Stimulated activated CD4-positive, alpha-beta T cell treated with anti-CD3 and anti-CD28 coated beads, TNF-alpha, amount 100 ng/mL, for 1 hour (primary cell): ENCODE measurements at places on chromosomes 3 and 15.
A peak's percentile ranks its signal among the peaks of the same experiment; 100 is the strongest.

- peak; percentile 90 for DNase-seq
These were observed at the start of gene SEC22C for GRCh38 chr3:42581709-42582473. SEC22C (minus strand) TSS chr3:42581967; CDS start chr3:42569046, 12,921 bp downstream.

- DNase-seq, result no peak
These were observed 547.3 kb upstream of the GBE1 start for GRCh38 chr3:82308755-82309154.

DNA sequence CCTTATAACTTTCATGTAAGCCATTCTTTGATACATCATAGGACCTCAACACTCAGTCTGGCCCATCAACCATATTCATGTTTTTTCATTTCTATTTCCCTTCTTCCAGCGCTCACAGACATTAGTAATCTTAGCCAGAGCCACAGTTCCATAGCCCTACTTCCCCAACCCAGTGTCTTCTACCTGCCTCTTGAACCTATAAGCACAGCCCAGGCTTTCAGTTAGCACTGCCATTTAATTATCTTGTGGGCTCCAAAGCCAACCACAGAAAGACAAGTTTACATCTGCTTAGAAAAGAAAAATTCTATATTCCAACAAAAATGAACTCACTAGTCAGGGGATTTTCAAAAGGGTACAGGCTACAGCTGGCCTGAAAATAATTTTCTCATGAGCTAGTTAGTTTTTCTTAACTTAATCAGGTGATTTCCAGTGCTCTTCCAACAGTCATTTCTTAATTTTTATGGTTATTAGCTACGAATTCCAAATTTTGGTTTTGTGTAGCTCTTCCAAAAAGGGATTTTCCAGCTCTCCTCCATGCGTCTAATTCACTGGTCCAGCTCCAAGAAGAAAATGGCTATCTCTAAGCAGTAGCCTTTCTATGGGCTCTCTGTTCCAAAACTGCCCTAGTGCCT, 13.7 kb downstream of the CD200 start:
- DNase-seq, result no peak

- DNase-seq, result no peak
These were observed 854 bp upstream of the COL8A1 start for GRCh38 chr3:99637368-99638111.

GRCh38 chr15:39419651-39420050, 161.2 kb upstream of the THBS1 start:
- no peak for DNase-seq

DNA sequence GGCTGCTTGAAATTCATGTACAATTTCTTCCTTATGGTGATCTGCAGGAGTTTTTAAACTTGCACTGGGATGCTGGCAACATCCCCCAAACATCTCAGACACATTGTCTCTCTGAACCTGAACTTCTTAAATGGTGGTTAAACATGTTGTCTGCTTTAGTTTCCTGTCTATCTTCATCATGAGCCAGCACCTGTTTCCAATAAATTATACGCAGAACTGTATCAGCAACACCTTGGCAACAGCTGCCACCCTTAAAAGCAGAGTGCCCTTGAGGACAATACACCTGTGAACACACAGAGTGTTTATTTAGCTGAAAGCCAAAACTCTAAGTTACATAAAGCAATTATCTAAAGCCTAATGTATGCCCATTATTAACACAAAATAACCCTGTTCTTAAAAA, 242.9 kb downstream of the WNT5A start:
- no peak for DNase-seq

DNA sequence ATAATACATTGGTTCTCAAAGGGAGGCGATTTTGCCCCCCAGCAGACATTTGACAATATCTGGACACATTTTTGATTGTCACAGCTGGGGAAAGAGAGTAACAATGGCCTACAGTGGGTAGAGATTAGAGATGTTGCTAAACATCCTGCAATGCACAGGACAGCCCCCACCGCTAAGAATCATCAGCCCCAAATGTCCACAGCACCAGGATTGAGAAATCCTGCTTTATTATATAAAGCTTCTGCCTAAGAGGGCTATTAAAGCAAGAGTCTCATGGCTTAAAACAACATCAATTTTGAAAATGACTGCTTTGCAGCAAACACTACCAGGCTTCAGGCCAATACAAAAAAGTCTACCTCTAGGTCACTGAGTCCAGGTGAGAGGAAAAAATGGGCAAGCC, 68.2 kb downstream of the NTRK3 start:
- no peak for DNase-seq

- DNase-seq, result no peak
These were observed 41.6 kb upstream of the DUT start for GRCh38 chr15:48289628-48290027.

DNA sequence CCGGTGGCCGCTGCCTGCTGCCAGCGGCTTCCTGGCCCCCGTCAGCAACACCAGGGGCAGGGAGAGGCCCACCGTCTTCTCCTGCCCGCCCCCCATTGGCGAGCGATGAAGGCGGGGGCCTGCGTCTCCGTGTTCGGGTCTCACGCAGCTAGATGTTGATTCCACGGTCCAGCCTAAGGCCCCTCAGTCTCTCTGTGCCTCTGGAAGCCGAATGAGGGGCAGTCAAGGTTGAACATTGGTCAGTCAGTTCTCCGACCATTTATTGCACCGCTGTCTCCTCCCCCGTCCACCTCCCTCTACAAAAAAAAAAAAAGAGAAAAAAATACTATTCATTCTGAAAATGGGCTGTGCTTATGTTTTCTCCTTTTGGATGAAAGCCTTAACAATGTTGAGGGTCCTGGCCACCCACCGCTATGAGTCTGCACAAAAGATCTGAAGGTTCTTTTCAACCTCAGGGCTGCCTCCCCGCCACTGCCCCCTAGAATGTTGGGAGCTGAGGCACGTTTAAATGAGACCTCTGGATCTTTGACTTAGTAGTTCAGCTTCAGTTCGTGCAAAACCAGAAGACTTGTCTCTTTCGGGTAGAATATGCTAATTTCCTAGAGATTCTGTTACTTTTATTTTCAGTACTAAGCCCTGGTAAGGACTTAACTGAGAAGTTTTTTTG, 736 bp downstream of the IREB2 start:
- no peak for DNase-seq

GRCh38 chr3:185739264-185739701, 85.6 kb downstream of the IGF2BP2 start:
- no peak for DNase-seq

DNA sequence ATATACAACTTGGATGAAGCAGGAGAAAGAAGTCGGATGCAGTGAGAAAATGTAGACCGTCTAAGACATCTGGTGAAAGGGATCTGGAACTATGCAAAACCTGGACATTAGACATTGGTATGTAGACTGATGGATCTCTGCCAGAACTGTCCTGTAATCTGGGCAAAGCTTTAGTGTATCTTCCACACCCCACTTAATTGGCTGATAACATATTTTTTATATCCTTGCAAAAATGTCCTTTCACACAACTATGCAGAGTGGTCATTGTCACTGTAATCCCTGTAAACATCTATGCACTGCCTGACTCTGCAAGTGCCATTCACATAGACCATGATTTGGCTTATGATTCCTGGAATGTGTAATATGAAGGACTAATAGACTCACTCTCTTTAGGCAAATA, 163.1 kb downstream of the TUSC7 start:
- no peak for DNase-seq

DNA sequence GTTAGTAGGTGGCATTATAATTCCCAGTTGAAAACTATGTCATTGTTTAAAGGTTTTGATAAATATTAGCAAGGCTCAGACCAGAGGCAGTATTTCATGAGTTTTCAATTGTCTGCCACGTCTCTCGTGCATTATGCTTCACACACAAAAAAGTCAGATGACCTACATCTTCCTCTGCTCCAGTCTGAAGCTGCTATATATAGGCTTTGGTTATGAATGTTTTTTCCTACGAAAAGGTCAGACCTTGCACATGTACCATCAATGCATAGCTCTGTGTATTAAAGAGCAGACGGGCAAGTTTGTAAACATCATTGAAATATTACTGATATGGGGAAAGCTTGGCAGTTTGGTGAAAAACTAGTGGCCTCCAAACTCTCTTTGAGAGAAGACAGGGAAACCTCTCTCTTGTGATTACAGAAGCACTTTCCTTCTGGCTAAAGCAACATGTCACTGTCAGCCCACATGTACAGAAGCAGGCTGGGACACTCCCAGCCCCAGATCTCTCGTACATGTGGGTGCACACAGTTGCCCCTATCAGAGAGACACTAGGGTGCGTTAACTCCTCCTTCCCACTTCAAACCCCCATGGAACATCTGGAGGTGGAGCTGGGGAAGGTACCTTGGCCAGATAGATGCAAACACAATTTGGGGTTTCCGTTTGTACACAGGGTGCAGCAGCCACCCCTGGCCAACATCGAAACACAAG, 184.0 kb upstream of the BCL6 start:
- no peak for DNase-seq

DNA sequence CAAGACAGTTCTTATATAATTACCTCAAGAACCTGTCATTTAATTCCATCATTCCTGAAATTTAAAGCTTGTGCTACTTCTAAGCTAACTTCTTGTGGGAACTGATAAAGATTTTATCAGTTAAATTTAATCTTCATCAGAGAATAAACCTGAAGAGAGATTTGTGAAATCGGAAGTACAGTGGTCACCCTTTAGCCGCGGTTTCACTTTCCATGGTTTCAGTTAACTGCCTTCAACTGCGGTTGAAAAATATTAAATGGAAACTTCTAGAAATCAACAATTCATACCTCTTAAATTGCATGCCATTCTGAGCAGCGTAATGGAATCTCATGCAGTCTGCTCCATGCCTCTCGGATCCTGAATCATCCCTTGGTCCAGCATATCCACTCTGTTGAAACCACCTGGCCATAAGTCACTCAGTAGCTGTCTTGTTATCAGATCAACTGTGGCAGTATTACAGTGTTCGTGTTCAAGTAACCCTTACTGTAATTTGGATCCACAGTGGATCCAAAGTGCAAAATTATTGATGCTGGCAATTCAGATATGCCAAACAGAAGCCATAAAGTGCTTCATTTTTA, 626.1 kb downstream of the CADM2 start:
- DNase-seq, result no peak
